ENCODE measurements at places on chromosomes 13 and 19.

DNA sequence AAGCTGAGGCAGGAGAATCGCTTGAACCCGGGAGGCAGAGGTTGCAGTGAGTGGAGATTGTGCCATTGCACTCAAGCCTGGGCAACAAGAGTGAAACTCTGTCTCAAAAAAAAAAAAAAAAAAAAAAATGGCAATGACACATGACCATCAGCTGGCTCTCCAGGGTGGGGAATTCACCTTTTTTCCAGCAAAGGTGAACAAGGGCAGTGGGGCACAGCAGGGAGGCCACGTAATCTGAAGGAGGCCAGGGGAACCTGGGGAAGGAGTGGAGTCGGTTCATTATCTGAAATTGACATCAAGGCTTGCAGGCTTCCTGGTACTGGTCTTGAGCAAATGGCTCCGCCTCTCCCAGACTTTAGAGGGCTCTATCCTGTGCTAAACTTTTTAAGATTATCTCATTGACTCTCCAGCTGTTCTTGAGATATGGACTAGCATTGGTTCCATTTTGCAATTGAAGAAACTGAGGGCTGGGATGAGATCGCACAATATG, 28.1 kb downstream of the KEAP1 start:
- no peak for DNase-seq

- DNase-seq: no peak
Measured at GRCh38 chr13:51959773-51960172, 51.5 kb downstream of the ATP7B start.

GRCh38 chr19:50705422-50706019, 14.1 kb downstream of the SHANK1 start:
- DNase-seq: peak; percentile 43

- peak; percentile 94 for DNase-seq
Measured at GRCh38 chr19:12365236-12366162, at the start of gene ZNF442. Gene ZNF442, minus strand, starts transcription at chr19:12365683. Its CDS starts 2,052 bp downstream, at chr19:12363631.

- DNase-seq: no peak
Measured at GRCh38 chr13:46586751-46587514, 34.0 kb downstream of the LRCH1 start.

DNA sequence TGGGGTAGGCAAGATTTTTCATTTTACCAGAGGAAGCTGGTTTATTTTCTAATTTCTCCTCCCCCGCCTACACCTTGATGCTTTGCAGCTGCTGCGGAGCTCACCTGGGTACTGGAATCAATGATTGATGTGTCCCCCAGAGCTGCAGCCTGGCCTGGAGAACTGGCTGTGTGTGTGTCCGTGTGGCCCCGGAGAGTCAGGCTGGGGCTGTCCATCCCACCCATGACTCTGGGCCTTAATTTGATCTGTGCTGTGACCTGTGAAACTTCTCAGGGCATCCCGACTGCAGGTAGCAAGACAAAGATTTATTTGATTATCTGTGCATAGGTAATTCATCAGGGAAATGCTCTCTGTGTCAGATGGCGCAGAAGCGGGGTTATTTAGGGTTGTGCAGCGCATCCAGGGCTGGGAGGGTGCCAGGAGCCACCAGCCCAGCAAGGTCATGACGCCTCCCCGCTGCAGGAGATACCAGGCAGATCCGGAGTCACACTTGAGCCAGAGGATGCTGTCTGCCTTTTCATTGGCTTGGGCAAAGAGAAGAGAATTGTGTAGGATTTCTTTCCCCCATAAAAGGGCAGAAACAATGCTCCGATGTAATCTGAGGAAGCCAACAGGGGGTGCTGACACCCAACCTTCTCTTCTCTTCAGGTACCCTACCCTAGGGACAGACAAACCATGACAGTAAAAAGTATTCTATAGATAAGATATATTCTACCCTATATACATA, 346.6 kb downstream of the TSHZ3 start:
- DNase-seq: no peak

DNA sequence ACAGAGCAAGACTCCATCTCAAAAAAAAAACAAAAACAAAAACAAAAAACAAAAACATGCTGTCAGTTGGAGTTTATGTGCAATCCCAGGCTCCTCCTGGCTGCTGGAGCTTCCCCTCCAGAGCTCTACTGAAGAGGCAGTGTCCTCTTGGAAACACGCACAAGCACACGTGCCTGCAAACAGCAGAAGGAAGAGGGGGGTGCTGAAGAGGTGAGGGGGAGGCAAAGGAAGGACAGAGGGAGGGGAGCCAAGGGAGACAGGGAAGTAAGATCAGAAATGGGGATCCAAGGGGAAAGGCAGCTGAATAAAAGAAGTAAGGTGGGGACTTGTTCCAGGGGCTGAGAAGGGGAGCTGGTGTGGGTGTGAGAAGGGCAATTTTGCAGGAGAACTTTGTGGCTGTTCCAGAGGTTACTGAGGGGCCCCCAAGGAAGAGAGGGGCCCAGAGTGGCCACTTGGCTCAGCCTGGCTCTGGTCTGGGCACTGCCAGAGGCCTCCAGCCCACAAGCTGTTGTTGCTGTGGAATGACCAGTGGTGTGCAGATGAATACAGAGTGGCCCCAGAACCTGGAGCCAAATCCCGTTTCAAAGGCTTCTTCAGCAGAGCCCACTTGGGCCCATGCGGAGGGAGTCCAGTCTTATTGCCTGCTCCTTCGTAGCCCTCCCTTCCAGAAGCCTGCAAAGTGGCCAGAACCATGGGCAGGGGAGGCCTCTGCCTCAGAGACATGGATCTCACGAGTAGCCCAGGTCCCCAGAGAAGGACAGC, 34.4 kb downstream of the LYL1 start:
- no peak for DNase-seq

GRCh38 chr19:39825531-39826076, 8.4 kb downstream of the DYRK1B start:
- no peak for DNase-seq

DNA sequence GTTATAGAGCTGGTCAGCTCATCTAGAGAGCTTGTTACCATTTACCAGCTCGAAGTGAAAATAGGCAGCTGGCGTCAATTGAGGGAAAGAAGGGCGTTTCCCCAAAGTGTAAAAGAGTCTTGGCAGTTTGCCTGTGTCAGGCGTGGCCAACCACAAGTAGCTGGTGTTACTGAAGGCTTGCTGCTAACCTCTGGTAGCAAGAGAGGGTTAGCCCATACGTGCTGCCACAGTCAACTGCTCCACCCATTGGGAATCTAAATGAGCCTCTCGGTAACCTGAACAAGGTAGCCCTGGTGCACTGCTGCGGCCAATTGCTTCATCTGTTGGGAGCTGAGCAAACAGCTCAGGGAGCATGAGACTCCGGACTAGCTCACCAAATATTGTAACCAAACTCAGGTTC, 314.9 kb upstream of the SLITRK5 start:
- DNase-seq: peak; percentile 35

DNA sequence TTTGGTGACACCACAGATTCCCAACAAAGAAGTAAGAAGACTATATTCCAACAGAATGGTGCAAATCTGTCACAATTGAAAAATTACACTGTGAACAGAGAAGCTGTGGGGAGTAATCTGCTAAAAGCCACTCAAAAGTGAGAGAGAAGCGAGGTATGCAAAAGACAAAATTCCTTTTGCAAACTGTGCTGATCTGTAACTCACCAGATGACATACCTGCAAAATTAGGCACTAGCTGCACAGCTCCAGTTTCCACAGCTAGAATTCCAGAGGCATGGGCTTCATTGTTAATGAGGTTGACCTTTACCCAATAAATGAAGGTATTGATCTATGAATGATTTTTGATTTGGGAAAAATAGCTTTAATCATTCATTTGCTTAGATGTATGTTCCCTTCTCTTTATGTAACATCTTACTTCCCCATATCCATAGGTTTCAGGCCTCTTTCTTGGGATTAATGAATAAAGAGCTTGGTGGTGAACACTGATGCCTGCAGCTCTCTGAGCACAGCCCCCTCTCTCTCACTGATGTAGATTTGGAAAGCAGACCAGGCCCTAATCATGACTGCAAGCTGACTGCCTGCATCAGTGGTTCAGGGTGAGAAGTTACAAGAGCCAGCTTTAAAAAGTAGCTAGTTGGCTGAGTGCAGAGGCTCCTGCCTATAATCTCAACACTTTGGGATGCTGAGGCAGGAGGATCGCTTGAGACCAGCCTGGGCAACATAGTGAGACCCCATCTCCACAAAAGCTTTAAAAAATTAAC, 85.2 kb downstream of the LACC1 start:
- DNase-seq: no peak

DNA sequence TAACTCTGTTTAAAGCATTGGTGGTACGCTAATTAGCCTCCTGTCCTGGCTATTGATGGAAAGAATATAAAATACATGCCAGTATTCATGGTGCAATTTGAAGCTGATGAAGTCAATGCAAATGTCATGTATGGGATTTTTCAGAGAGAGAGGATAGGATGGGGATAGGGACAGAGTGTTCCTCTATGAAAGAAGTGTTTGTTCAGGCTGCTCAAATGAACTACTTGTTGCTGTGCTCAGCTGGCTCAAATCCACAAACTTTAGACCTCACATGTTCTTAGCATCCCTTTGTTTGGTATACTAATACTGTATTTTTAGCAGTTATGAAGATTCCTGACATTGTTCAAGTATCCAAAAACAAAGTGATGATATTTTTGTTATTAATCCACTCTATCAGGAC, 116.5 kb downstream of the SLITRK1 start:
- DNase-seq: no peak

- DNase-seq: no peak
Measured at GRCh38 chr13:101397742-101398141, 18.6 kb downstream of the NALCN start.

DNA sequence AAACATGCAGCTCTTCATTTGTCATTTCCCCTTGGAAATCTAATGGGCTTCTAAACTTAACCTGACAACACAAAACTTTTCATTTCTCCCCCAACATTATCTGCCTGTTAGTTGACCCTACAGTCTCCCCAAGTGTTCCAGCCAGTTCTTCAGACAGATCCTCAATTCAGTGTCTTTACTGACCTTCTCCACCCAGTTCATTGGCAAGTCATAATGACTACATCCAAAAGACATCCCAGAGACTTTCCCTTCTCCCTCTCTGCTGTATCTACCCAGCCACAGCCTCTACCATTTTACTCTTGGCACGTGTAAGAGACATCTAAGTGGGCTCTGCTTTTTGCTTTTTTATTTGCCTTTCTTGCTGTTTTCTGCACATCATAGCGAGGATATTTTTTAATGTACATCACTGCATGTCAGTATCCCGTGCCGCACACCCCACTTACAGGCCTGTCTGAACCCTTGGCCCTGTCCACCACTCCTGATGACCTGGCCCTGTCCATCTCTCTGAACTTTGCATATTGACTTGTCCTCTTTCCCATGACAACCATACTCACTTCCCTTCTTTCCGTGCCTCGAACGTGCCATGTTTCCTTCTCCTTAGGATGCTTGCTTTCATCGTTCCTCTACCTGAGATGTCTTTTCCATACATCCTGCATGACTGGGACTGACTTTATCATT, 391.9 kb downstream of the IRS2 start:
- DNase-seq: no peak

DNA sequence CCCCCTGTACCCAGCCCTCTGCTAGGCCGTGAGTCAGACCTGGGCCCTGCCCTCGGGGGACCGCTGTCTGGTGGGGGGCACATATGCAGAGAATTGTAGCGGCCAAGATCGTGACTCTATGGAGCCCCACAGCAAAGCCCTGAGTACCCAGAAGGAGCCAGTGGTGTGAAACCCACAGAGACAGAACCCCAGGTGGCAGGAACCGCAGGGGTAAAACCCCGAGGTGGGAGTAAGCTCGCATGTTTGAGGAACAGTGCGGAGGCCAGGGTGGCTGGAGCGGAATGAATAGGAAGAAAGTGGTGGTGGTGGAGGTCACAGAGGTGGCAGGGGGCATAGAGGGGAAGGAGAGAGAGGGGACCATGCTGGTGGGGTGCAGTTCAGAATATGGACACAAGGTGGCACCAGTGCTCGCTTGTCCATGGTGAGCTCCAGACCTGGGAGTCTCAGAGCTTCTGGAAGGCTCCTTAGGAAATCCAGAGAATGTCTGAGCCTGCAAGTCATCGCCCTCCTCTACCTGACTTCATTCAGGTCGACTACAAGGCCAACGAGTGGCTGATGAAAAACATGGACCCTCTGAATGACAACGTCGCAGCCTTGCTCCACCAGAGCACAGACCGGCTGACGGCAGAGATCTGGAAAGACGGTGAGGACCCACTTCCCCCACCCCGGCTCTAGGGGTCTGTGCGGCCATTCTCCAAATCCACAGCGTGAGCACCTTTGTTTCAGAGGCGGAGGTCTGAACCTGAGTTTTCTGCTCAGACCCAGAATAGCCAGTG, 48.9 kb downstream of the MYH14 start:
- no peak for DNase-seq
